Astrocyte of the cerebellum (primary cell): ENCODE measurements at places on chromosomes 4 and X.

- DNase-seq = no peak
Measured at GRCh38 chr4:184273166-184274147, 55.8 kb upstream of the ENPP6 start.

GRCh38 chrX:16712548-16713155, at the start of gene CTPS2:
Gene CTPS2 (minus strand): TSS chrX:16712669. CDS start chrX:16702902, 9,767 bp downstream.
- DNase-seq = no peak

- no peak for DNase-seq
Measured at GRCh38 chr4:168336837-168337549, 18.4 kb upstream of the DDX60 start.

DNA sequence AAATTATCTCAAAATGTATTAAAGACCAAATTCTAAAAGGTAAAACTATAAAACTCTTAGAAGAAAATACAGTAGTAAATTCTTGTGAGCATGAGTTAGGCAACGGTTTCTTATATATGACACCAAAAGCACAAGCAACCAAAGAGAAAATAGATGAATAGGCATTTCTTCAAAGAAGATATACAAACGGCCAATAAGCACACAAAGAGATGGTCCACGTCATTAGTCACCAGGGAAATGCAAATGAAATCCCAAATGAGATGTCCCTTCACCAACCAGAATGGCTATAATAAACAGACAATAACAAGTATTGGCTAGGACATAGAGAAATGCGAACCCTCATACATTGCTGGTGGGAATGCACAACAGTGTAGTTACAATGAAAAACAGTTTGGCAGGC, 44.6 kb downstream of the RAB33A start:
- DNase-seq = no peak

DNA sequence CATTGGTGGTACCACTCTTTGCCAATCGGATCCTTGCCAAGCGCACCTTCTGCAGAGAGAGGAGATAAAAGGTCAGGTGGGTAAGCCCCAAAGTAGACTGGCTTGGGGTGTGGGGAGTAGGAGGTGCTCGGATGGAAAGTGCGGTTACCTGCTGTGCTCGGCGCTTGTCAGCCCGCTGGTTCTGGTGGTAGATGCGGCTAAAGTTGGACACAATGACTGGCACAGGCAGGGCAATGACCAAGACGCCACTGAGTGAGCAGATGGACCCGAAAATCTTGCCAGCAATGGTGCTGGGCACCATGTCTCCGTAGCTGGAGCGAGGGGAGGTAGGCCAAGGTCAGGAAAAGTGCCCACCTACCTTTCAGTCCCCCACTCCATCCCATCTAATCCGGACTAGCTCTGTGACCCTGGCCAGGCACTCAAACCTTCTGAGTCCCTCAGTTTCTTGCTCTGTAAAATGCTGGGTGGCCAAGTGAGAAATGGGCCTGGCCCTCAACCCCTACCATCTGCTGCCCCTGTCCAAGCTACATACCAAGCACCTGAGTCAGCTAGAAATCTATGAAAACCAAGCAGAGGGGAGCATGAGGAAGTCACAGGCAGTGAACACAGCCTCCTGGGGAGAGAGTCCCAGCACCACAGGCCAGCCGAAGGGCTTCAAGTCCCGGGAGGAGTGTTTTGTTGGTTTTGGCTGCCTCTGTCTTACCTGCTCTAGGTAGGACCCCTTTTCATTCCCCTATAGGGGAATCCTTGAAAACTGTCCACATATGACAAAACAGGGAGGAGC, 4.7 kb downstream of the KCND1 start:
- DNase-seq = no peak
